ENCODE measurements at places on chromosomes 4 and X.

DNA sequence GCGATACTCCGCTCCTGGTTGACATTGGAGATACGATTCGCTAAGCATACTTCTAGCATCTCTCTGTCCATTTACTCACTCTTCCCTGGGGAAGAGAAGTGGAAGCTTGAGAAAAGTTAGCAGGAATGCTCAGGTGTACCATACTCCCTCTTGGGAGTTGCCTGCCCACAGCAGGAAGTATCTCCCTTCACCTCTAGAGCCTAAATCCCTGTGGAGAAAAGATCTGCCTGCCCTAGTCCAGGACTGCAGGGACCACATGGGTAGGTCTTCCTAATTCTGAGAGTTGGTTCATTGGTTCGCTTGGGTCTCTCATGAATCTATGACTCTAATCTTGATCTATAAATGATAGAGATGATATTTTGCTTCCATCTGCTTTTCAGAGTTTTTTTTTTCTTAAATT, 26.3 kb upstream of the MAPK10 start:
- no peak for DNase-seq

GRCh38 chr4:84565951-84566350, 17.0 kb upstream of the CDS1 start:
- no peak for DNase-seq

GRCh38 chr4:86896596-86896995, 4.4 kb upstream of the C4orf36 start:
- DNase-seq = no peak

DNA sequence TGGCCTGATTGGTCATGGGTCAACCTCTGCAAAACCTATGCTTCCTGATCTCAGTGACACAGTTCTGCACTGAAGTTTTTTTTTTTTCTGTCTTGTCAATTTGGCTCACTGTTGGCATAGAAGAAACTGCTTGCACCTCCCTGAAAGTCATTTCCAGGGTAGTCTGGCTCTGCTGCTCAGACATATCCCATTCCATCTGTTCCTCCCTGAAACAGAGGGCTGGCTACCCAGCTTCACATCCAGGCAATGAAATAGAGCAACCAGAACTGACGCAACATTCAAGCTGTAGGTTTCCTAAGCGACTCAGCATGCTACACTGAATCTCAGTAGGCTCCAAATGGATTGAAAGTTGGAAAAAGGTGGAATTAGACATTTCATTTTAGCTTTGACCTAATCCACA, 176.8 kb upstream of the MBNL3 start:
- DNase-seq = no peak

- peak; percentile 86 for DNase-seq
These were observed 8.2 kb upstream of the IQCM start for GRCh38 chr4:149823769-149824221.

- no peak for DNase-seq
These were observed 118.8 kb downstream of the ARHGAP6 start for GRCh38 chrX:11546917-11547316.

GRCh38 chr4:138190452-138190858, 51.7 kb downstream of the SLC7A11 start:
- DNase-seq = no peak

DNA sequence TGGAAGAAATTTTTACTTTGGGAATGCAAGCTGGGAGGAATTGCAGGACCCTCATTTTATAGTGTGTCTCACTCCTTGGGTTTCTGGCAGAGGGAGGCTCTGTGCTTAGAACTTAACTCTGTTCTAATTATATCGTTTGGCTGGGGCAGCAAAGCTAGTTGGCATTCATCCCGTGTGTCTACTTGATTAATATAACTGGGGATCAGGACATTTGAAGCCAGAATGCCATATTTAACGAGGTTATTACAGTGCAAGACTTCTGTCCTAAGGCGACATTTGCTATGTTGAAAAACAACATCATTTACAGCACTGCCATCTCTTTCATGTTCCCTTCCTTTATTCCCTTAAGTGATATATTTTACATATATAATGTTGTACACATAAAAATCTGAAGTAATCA, 179.1 kb upstream of the TBC1D9 start:
- DNase-seq = no peak

Data from epithelial cell of esophagus (primary cell).